ENCODE measurements at places on chromosomes 16 and 17. TPM values are rescaled to one million over a fixed set of nuclear protein-coding genes. Genes with fewer than 3 reads are reported as not detected.

DNA sequence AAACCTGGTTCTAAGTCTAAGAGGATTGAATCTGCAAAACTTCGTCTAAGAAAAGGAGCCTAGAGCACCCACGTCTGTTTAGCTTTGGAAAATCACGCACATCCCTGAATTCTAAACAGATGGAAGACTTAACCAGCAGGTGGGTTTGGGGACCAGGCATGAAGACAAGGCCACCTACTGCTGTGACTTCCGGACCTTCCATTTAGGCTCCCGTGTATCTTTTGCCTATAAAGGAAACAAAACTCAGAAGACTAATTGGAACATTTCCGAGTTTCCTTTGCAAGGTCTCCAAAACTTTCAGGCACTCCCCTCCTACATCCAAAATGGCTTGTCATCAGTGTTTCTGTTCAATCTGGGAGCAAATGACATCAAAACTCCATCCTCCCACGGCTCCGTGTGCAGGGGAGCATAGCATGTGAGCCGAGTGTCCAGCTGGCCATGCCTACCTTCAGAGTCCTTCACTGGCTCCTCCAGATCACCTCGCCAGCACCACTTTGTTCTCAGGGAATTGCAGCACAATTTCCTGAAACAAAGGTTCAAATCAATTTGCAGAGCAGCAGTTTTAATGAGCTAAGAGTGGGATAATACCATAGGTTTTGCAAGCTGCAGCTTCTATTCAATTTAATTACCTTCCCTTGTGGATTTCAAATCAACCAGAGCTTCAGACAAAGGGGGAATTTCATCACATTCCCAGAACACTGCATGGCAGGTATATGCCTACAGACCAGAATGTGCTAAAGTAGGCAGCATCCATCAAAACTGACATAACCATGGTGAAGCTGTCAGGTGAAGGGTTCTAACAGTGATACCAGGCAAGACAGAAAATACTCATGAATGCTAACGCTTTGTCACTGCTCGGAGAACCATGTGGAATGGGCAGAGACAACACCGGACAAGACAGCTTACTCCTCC lies 23.5 kb downstream of the CACNG1 start:
- DNase-seq: no peak

The PLA2G10 gene
- not detected for total RNA-seq

DNA sequence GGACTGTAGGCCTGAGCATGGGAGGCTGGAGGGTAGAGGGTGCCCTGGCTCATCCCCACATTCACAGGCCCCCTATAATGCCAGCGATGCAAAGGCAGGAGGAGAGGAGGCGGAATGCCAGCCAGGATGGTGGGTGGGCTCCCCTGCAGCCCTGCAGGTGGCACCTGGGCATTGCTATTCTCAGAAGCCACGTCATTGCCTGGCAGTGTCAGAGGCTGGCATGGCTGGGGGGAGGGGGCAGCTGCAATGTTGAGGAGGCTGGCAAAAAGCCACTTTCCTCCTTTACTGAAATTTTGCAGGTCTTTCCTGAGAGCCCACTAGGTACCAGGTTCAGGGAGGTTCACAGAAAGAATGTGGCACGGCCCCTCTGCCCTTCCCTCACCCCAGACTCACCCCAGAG lies 36.2 kb downstream of the RAB11FIP4 start:
- no peak for DNase-seq

DNA sequence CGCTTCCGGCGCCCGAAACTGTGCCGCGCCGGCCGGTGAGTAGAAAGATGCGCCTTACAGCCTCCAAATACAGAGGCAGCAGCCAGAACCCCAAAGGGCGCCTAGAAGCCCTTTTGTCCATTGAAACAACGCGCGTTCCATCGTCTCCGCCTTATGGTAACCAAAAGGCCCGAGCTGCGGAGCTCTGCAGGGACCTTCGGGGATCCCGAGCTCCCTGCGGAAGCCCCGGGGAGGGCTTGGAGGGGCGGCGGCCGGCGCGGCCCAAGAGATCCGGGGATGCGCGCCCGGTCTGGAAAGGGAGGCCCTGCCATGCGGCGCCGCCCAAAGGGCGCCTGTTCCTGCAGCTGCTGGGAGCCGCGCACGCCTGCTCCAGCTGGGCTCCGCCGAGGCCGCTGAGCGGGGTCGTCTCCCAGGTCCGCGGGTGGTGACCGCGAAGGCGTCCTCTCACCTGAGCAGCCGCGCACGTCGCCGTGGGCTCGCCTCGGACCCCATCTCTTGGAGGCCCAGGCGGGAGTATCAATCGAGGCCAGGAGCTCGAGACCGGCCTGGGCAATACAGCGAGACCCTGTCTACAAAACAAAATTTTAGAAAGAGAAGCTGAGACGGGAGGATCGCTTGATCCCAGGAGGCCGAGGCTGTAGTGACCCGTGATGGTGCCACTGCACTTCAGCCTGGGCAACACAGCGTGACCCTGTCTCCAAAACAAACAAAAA lies 742 bp upstream of the FBXO31 start:
- DNase-seq: no peak

DNA sequence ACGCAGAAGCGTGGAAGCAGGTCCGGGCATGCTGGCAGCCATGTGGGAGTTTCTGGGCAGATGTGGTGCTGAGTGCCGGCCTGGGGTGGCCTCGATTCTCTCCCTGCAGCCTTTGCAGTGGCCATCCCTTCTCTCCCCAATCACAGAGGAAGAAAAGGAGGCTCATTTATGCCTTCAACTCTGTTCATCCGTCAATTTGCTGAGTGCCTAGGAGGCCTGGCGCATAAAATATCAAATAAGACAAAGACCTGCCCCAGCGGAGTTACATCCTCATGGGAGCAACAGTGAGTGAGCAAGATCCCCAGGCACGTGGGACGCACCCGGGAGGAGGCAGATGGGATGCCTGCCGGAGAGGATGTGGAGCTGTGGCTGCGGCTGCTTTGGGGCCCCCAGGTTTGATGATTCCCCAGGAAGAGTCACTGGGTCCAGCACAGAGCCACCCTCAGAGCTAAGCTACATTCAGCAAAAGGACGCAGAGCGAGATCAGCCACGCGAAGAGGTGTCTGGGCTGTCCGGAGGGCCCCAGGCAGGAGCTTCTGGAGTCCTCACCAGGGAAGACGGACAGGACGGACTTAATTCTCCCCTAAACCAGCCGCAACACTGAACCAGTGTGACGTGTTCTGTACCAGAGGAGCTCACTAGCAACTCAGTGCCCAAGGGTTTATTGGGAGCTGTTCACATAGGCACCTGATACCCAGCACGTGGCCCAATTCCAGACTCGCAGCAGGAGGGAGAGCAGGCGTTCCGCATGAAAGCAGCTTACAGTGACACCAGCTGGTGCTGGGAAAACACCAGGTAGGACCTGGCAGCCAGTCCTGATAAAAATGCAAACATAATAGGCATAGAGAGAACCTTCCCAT lies 11.3 kb downstream of the CA5A start:
- DNase-seq: no peak

GRCh38 chr16:28898942-28899341 lies 20.7 kb downstream of the ATP2A1 start:
- DNase-seq: no peak

The SCN4A gene
- not detected for total RNA-seq

- DNase-seq: no peak
Observed at GRCh38 chr16:4868535-4868934, 21.3 kb downstream of the UBN1 start.

The SLC2A4 gene
- not detected for total RNA-seq

DNA sequence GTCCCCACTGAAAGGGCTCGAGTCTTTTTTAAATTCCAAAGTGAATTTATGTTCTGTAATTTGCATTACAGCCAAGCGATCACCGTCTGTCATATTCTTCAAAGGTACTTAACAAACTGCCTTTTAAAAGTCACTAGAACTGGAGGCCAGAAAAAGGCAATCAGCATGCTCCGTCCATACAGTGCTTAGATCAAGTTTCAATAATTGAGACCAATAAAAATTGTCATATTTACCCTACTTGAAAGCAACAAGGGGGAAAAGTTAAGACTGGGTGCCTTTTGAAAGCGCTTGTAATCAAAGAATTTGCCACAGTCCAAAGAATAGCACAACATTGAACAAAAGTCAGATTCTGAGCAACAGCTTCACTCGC lies 9.0 kb upstream of the ZFHX3 start:
- DNase-seq: no peak

The SSTR5 gene
- 0.24 TPM for total RNA-seq

DNA sequence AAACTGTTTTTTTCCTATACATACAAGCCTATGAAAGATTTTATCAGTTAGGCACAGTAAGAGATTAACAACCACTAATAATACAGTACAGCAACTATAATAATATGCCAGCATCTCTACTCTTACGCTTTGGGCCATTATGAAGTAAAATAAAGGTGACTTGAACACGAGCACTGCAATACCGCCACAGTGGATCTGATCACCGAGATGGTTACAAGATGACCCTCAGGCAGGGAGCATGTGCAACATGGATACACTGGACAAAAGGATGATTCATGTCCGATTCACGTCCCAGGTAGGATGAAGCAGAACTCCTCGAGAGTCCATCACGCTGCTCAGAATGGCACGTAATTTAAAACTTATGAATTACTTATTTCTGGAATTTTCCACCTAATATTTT lies 10.5 kb downstream of the PELP1 start:
- no peak for DNase-seq

DNA sequence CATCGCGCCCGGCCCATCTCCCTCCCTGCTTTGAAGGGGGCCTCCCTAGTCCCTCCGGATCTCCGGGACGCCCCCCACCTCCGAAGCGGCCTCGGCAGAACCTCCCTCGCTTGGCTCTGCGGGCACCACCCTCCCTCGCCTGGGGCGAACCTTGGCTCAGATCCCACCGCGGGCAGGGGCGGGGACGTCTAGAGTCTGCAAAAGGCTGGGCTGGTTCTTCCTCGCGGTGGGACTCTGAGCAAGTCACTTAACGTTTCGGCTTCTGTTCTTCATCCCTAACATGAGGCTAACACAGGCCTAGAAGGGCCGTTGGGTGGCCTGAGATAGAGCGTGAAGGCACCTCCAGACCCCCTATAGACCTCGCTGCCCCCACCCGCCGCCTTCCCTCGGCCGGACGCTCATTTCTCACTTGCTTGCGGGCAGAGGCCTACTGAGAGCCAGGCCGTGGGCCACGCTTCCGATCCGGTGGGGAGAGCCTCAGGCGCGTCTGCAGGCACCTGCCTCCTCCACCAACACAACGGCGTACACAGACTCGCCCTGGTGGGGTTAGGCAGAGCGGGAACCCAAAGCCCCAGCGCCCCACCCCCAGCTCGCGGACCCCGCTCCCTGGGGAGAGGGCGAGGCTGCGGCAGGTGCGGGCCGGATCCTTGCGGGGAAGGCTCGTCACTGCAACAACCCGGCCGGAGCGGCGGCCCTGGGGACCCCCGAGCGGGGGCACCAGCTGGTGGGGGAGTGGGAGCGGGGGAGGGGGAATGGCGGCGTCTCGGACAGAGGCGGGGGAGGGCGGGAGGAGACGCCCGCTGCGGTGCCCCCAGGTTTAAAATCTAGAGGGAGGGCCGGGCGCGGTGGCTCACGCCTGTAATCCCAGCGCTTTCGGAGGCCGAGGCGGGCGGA lies 5.4 kb downstream of the MYO1C start:
- DNase-seq: peak; percentile 76

The OTOP2 gene
- total RNA-seq: not detected

The DNAJA2 gene
- total RNA-seq: 57.5 TPM

GRCh38 chr17:29616300-29617048 lies 6.2 kb downstream of the CORO6 start:
- no peak for DNase-seq

DNA sequence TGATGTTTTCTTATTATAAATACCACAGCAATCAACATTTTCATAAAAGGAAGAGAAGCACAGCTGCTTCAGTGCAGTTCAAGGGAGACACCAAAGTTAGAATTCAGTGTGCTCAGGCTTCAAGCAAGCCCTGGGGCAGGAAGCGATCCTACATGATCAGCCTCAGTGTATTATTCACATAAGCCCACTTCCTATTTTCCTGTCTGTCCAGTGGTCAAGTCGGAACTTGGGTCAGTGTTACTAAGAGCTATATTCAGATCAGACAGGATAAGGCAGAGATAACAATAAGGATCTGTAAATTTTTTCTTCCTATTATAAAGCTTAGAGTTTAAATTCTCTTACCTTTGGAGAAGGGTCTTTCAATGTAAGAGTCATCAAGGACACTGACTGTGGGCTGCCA lies 12.9 kb downstream of the HEATR6 start:
- peak; percentile 63 for DNase-seq

The EVI2B gene
- total RNA-seq: 1.7 TPM

DNA sequence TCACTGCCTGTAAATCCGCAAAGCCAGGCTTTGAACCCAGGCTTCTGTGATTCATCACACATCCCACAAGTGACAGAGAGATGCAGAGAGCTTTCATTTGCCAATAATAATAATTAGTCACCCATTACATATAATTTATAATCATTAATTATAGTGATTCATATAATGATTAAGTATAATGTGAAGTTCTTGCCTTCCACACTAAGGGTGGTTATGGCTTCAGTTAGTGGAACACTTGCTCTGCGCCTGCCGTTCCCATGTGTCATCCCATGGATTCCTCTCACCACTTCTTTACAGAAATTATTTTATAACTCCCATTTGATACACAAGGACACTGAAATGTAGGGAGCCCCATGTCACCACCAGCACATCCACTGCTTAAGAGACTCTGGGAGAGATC lies 39.8 kb upstream of the XYLT1 start:
- no peak for DNase-seq

GRCh38 chr16:68040506-68041288 lies 17.6 kb downstream of the DUS2 start:
- peak; percentile 75 for DNase-seq

GRCh38 chr17:79520167-79521165 lies 90.4 kb downstream of the RBFOX3 start:
- DNase-seq: no peak

DNA sequence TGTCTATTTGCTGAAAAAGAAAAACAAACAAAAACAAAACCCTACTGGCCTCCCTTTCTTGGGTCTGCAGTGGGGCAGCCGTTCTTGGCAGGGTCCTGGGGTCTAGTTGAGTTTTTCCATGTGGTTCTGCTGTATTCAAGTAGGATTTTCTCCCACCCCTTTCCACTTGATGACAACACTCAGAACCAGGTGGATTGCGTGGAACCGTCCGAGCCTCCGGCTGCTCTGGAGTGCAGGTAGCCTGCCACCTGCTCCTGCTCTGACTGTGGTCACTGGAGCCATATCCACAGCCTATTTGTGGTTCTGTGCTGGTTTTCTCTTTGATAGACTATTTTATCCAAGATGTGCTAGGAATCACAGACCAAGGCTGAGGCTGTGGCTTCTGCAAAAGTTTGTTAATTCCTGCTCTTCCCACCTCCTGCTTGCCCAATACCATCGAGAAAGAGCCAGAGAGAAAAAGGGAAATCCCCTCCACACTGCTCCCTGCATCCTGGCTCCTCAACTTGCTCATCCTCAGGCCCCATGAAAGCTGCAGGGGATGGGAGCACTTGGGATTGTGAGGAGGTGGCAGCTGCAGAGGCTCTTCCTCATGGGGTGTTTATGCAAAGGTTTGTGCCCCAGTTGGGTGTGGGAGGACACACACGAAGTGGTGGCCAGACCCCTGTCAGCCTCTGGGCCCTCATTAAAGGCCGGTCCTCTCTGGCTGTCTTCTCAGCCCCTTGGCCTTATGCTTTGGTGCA lies 377.8 kb upstream of the TNRC6C start:
- DNase-seq: no peak

Measured in endothelial cell of umbilical vein (primary cell).